ENCODE measurements at places on chromosomes 5 and 9.

GRCh38 chr5:180783340-180784052 is 19.1 kb downstream of the MGAT1 start:
- no peak for DNase-seq

DNA sequence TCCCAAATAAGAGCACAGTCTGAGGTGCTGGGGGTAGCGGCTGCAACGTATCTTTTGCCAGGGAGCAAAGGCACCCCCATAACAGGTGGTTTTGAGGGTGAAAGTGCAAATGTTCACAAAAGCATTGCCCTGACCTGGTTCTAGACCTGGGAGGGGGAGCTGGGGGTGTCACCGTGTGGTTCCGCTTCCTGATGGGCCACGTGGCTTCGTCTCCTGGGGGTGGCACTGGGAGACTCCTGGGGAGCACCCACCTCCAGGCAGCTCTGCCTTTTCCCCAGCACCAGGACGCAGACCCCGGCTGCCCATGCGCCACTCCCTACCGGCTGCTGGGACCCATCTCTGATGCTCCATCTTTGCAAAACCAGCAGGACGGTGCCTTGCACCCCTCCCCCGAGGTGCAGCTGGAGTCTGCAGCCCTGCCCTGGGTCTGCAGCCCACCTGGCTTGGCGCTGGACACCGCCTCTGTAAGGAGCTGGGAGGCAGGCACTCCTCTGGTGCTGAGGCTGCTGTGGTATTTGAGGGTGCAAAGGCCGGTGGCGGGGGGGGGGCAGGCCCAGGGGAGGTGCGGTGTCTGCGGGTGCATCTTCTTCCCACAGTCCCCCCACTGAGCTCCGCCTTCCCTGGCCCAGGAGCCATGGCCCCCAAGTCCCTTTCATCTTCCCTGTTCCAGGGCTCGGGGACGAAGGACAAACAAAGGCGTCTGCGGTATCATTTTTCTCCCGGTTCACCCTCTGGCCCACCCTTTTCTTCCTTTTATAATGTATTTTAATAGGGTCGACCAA is 29.8 kb upstream of the RXRA start:
- no peak for DNase-seq

DNA sequence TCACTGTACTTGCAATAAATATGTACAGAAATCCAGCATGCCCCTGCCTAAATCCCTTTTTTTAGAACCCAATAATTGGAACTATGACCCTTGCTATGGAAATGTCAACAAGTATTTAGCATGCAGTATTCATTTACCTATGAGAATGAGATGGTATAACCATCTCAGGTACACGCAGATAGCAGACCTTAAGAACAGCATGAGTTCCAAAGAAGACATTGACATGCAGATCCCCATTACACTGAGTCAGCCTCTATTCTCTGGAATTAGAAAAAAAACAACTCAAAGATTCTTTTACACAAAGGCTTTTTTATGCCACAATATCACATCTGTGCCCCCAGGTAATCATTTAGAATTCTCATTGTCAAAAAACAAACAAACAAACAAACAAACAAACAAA is 325.6 kb upstream of the TLE4 start:
- no peak for DNase-seq

DNA sequence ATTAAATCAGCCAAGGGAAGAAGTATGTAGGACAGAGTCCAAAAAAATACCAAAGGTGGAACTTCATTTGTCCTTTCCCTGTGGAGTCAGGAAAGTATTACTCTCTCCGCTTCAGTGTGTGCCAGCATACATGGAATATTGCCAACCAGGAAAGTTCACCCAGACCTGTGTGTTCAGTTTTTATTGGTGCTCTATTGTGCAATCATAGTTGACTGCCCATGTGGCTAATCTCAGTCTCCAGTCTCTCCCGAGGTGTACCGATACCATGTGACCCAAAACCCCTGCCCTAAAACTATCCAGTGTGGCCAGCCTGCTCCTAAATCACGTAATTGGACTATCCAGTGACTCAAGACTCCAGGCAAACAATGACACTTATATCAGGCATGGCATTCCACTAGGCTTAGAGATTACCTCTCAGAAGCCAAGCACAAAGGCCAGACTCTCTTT is 38.8 kb downstream of the NFX1 start:
- DNase-seq: no peak

All from GM12891 (cell line).